ENCODE measurements at places on chromosomes 1 and 21.
A peak's percentile ranks its signal among the peaks of the same experiment; 100 is the strongest.

- no peaks in the 10 kb centered on the region for H3K27me3 ChIP-seq
- H3K4me1 ChIP-seq = no peaks in the 10 kb centered on the region
- peak; percentile 89 for DNase-seq
These were observed 79.2 kb upstream of the WDR26 start for GRCh38 chr1:224513787-224514209.

DNA sequence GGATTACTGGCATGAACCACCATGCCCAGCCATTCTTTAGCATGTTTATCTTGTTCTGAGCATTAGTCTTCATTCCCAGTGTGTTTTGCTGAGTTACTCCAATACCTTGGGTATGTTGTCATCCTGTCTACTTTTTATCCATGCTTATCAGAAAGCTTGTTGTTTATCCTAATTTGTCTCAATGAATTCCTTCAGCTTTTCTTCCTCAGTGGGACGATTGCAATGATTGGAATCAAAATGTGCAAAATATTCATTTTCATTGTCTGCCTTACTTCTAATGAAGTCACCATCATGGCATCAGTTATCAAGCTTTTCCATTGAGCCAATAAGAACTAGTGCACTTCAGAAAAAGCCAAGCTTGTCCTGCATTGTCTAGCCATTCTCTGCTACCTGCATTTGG is 170.5 kb downstream of the HFM1 start:
- no peak overlapping the region for H3K4me3 ChIP-seq
- DNase-seq = no peak
- H3K27ac ChIP-seq = no peak overlapping the region
- H3K4me1 ChIP-seq = no peaks in the 10 kb centered on the region

GRCh38 chr1:22038036-22038435 is 14.5 kb upstream of the CDC42 start:
- H3K27me3 ChIP-seq = no peaks in the 10 kb centered on the region
- H3K27ac ChIP-seq = no peak overlapping the region
- no peak overlapping the region for H3K4me3 ChIP-seq
- H3K36me3 ChIP-seq = no peaks in the 10 kb centered on the region
- peaks cover 7% of the 10 kb centered on the region for H3K4me1 ChIP-seq

GRCh38 chr1:214719207-214719606 is 116.2 kb downstream of the CENPF start:
- no peak overlapping the region for H3K27ac ChIP-seq
- H3K36me3 ChIP-seq = no peaks in the 10 kb centered on the region
- DNase-seq = no peak
- H3K4me1 ChIP-seq = no peaks in the 10 kb centered on the region
- H3K27me3 ChIP-seq = no peaks in the 10 kb centered on the region

DNA sequence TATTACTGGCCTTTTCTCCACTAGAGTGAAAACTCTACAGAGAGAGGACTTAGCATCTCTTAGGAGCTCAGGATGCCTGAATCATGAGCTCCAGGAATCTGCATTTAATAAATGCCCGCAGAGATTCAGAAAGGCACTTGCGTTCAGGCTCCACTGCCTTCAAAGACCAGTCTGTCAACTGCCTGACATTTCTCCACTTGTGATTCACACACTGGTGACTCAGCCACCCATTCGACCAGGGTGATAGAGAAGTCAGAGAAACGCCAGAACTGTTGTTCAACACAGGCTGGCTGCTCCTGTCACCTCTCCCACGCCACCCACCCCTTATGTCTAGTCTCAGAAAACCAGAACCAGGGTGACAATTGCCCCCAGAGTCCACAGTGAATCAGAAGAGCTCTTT is 26.9 kb upstream of the LBR start:
- no peak overlapping the region for H3K4me3 ChIP-seq
- no peak for DNase-seq
- H3K4me1 ChIP-seq = no peaks in the 10 kb centered on the region
- no peaks in the 10 kb centered on the region for H3K27me3 ChIP-seq
- H3K27ac ChIP-seq = no peak overlapping the region
- no peaks in the 10 kb centered on the region for H3K36me3 ChIP-seq

DNA sequence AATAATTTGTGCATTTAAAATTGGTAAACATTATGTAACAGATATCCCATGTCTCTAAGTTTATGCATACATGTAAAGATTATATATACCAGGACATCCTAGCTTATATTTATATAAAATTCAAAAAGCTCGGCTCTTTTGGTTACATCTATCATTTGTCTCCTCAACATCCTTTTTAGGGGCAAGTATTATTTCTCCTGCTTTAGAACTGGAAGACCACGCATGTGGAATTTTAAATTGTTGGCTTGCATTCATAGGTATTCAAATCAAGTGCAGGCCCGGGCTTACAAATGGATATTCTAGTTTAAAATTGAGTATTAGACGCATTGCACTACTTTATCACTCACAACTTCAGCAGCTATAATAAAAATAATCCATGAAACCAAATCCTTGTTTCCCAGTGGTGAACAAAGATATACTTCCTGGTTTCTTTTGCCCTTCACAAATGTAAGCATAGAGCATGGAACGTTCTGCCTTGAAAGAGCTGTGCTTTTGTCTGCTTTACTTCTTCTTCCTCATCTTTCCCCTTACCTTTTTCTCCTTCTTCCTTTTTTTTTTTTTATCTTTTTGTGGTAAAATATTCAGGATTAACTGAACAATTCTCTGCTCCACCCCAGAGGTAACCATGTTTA is 57.1 kb downstream of the DDAH1 start:
- H3K4me3 ChIP-seq = no peak overlapping the region
- DNase-seq = no peak
- no peaks in the 10 kb centered on the region for H3K36me3 ChIP-seq
- no peaks in the 10 kb centered on the region for H3K4me1 ChIP-seq
- no peak overlapping the region for H3K27ac ChIP-seq
- no peaks in the 10 kb centered on the region for H3K27me3 ChIP-seq

GRCh38 chr1:47894410-47895278 is 102.5 kb downstream of the TRABD2B start:
- DNase-seq = no peak
- no peaks in the 10 kb centered on the region for H3K36me3 ChIP-seq
- no peaks in the 10 kb centered on the region for H3K27me3 ChIP-seq
- no peak overlapping the region for H3K4me3 ChIP-seq
- H3K4me1 ChIP-seq = no peaks in the 10 kb centered on the region
- no peak overlapping the region for H3K27ac ChIP-seq

DNA sequence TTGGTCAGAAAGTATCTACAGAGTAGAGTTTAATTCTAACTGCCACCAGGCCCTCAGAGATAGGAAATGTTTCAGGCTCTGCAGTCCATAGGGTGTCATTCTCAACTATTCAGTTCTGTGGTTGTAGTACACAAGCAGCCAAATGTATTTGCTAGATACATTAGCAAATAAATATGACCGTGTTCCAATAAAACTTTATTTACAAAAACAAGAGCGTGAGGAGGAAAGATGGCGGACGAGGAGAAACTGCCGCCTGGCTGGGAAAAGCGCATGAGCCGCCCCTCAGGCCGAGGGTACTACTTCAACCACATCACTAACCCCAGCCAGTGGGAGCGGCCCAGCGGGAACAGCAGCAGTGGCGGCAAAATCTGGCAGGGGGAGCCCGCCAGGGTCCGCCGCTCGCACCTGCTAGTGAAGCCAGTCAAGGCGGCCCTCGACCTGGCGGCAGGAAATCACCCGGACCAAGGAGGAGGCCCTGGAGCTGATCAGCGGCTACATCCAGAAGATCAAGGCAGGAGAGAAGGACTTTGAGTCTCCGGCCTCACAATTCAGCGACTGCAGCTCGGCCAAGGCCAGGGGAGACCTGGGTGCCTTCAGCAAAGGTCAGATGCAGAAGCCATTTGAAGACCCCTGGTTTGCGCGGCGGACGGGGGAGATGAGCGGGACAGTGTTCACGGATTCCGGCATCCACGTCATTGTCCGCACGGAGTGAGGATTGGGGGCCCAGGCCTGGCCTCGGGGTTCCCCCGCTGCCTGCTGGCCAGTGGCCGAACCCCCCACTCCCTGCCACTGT is 286.1 kb downstream of the LRRC40 start:
- no peaks in the 10 kb centered on the region for H3K36me3 ChIP-seq
- no peak overlapping the region for H3K4me3 ChIP-seq
- H3K4me1 ChIP-seq = peaks cover 15% of the 10 kb centered on the region
- no peaks in the 10 kb centered on the region for H3K27me3 ChIP-seq

DNA sequence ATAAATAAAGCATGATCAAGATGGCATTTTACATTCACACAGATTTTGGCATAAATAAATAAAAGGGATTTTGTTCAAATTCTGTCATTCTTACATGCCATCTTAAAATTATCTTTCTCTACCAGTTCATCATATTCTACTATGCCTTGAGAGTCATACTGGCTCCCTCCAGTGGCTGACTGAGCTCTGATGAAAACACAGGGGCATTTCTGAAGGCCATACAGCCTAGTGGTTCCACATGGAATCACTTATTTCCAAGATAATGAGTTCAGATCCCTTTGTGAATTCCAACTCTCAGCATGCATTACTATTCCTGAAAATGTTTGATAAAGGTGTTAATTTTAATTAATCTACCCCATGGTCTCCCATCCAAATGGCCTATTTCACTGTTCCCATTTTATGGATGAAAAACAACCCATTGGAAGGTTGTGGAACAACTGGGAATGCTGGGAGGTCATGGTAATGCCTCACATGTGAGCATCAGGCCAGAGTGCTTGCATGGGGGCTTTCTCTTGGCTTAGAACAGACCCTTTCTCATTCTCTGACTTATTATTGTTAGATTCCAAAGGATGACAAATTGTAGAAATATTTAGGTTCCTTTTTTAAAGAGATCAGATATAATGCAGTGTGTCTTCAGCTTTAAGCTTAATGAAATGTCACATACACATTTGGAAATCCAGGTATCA is 622.4 kb upstream of the PKN2 start:
- no peaks in the 10 kb centered on the region for H3K36me3 ChIP-seq
- peak; percentile 61 for DNase-seq
- no peak overlapping the region for H3K4me3 ChIP-seq
- H3K27me3 ChIP-seq = no peaks in the 10 kb centered on the region
- H3K4me1 ChIP-seq = no peaks in the 10 kb centered on the region
- no peak overlapping the region for H3K27ac ChIP-seq

DNA sequence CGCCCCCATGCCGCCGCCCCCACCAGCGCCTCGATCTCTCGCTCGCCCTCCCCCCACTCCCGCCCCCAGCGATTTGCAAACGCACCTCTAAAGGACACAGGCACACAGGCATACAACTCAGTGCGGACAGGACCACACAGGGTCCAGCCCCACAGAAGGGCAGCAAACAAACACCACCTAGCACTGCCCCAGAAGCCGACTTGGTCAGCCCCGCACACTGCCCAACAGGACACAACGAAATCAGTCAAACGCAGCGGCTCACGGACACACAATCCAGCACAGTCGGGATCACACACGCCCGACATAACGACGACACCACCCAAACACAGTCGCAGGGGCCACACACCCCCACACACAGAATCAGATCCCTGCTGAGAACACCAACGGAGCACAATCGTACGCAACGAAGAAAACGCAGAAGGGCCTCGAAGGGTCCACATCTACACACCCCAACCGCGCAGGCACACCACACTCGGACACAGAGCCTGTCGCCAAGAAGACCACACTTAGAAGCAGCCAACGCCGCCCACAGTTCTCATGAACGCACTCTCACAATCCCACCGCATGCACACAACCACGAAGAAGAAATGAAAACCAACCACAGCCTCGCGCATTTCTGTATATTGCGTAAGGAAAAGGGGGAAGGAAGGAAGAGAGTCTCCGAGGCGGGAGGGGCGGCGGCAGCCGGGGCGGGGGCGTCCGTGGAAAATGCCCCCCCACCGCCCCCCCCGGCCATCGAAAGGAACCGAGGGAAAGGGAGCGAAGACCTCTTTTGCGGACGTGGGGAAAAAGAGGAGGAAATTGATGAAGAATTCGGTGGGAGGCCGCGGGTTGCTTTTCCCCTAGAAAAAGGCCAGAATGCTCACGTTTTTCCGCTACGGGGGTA is 481 bp downstream of the TAL1 start:
- H3K27me3 ChIP-seq = peaks cover 82% of the 10 kb centered on the region
- H3K27ac ChIP-seq = peak overlapping the region; percentile 96
- peak; percentile 65 for DNase-seq
- H3K36me3 ChIP-seq = no peaks in the 10 kb centered on the region

GRCh38 chr1:82377201-82377884 is 576.6 kb downstream of the ADGRL2 start:
- H3K27ac ChIP-seq = no peak overlapping the region
- no peaks in the 10 kb centered on the region for H3K27me3 ChIP-seq
- DNase-seq = no peak

DNA sequence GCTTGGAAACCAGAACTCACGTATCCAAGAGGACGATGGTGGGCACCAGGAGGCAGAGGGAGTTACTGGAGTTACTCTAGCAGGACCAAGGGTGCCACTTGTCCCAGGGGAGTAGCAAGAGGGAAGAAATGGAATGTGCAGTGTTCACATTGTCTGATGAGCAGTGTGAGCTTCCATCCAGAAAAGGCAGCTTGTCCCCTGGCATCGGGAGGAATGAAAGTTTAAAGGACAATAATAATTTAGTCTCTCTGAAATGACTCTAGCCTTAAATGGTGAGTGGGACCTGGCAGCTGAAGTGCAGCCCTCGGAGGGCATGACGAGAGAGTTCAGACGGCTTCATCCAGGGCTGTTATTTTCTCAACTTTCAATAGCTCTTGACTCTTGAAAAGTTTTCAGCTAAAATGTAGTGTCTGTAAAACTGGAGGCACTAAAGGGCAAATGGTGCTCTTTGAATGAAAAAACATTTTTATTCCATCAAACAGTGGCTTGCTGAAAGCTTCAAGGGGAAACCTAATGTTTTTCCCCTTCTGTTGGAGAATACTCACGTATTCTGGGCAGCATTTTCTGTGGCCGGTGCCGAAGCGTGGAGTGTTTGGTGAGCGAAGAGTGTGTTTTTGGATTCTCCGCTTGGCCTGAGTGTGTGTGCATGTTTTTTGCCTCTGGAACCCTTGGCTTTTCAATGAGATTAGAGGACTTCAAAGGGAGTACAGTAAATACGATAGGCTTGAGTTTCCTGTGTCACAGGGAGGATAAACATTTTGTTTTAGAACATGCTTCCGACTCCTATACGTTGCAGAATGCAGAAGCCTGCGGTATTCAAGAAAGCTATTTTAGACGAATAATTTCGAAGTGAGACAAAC is 157.3 kb downstream of the GALNT2 start:
- no peaks in the 10 kb centered on the region for H3K27me3 ChIP-seq
- no peaks in the 10 kb centered on the region for H3K36me3 ChIP-seq
- no peak overlapping the region for H3K4me3 ChIP-seq
- peak overlapping the region; percentile 43 for H3K27ac ChIP-seq
- DNase-seq = peak; percentile 50
- no peaks in the 10 kb centered on the region for H3K4me1 ChIP-seq

- no peak overlapping the region for H3K27ac ChIP-seq
- no peak for DNase-seq
- H3K36me3 ChIP-seq = no peaks in the 10 kb centered on the region
- H3K27me3 ChIP-seq = no peaks in the 10 kb centered on the region
These were observed 275.6 kb upstream of the ADGRL2 start for GRCh38 chr1:81525085-81525484.

Data from lung (tissue), 17 donors.